ENCODE measurements at places on chromosomes 16 and 17.

GRCh38 chr16:7804635-7805195, 472.1 kb downstream of the RBFOX1 start:
- no peak for DNase-seq

GRCh38 chr17:66240013-66240412, 10.8 kb upstream of the APOH start:
- no peak for DNase-seq

GRCh38 chr17:8480011-8480976, 44.6 kb downstream of the NDEL1 start:
- no peak for DNase-seq

GRCh38 chr17:9200699-9201359, 179.5 kb downstream of the NTN1 start:
- DNase-seq: no peak

- DNase-seq: no peak
These were observed 4.3 kb upstream of the C16orf92 start for GRCh38 chr16:30018731-30019158.

- peak; percentile 67 for DNase-seq
These were observed 485 bp downstream of the DYNLL2 start for GRCh38 chr17:58083491-58084316.

DNA sequence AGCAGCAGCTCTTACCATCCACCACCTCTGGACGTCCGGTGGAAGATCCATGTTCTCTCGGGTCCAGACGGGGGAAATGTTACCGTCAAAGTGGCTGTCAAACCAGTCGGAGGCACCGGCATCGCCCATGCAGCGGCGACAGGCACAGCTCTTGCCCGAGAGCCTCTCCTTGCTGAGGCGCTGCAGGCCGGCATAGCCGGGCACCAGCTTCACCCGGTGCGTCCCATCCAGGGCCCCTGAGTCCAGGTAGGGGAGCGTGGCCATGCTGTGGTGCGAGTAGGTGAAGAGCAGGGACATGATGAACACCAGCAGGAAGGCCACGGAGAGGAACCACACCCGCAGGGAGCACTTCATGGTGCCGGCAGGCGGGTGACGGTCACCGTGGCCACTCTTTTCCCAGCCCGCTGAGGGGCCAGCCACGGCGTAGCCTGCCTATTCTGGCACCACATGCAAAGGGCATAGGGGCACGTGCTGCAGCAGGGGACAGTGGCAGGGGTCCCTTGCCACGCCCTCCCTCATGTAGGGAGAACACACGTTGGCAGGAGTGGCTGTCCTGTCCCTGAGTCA, 40.6 kb downstream of the ST3GAL2 start:
- no peak for DNase-seq

- DNase-seq: no peak
These were observed 273.5 kb downstream of the UTP18 start for GRCh38 chr17:51533821-51534220.

DNA sequence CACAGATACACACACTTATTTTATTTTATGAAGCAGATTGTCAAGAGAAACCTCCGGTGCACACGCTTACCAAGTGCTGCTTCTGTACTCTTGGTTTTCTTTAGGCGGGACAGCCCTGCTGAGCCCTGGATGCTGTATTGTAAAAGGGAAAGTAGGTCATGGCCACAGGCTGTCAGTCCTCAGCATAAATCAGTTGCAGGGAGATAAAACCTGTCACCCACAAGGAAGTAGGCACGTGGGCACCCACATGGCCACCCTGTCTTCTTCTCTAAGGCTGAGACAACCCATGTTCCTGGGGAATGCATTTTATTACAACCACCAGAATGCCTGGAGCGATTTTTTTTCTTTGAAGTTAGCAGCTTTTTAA, 59.3 kb downstream of the ASIC2 start:
- no peak for DNase-seq

DNA sequence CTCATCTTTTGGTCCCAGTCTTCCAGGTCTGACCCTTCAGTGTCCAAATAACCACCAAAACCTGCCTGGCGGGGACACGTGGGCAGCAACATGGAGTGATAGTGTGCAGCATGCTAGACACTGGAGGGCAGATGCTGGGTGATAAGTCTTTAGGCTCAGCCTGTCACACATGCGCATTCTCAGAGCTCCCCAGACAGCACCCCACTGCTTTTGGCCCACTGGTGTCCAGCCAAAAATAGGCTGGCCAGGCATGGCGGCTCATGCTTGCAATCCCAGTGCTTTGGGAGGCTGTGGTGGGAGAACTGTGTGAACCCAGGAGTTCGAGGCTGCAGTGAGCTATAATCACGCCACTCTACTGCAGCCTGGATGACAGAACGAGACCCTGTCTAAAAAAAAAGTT, 12.3 kb downstream of the GINS2 start:
- no peak for DNase-seq
